Astrocyte (in vitro differentiated cells and primary cell): ENCODE measurements at places on chromosomes 12 and 14. TPM values are rescaled to one million over a fixed set of nuclear protein-coding genes. Genes with fewer than 3 reads are reported as not detected.

DNA sequence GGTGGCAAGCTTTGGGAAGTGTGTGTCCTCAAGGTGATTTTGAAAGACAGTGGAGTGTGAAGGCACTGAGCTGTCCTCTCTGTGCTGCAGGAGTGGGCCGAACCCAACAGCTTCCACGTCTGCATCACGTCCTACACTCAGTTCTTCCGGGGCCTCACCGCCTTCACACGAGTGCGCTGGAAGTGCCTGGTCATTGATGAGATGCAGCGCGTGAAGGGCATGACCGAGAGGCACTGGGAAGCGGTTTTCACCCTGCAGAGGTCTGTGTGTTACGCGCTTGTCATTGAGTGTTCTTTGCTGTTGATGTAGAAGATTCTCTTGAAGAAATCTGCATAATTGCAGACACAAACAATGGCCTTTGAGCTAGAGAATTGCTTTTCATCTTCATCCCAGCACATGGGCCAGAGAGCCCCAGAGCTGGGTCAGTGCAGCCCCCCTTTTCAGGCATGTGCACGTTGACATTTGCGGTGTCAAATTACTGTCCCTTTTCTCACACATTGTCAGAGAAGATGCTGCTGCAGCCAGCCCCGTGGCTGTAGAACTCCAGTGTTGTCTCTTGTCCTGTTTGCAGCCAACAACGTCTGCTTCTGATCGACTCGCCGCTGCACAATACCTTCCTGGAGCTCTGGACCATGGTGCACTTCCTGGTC lies 63.3 kb downstream of the EP400 start:
- DNase-seq, result no peak
- no peaks in the 10 kb centered on the region for H3K27me3 ChIP-seq
- peaks cover 29% of the 10 kb centered on the region for H3K36me3 ChIP-seq
- H3K4me3 ChIP-seq, result no peak overlapping the region
- H3K27ac ChIP-seq, result no peak overlapping the region
- peaks cover 13% of the 10 kb centered on the region for H3K4me1 ChIP-seq

DNA sequence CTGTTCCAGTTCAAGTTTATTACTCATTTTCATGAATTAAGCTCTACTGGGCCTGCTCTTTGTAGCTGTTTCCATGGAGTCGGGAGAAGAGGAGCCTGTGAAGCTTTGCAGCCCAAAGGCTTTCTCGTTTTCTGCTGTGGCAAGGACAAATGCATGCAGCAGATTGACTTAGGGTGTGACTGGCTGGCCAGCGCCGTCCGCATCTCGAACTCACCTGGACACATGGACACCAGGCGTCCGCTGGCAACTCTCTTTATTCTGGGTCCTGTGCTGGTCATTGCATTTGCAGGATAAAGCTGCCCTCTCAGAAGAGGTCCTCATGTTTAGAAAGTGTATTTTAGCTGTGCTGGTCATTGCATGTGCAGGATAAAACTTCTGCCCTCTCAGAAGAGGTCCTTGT lies 350.4 kb downstream of the TMEM121 start:
- DNase-seq, result no peak
- H3K4me3 ChIP-seq, result no peak overlapping the region
- no peaks in the 10 kb centered on the region for H3K4me1 ChIP-seq

DNA sequence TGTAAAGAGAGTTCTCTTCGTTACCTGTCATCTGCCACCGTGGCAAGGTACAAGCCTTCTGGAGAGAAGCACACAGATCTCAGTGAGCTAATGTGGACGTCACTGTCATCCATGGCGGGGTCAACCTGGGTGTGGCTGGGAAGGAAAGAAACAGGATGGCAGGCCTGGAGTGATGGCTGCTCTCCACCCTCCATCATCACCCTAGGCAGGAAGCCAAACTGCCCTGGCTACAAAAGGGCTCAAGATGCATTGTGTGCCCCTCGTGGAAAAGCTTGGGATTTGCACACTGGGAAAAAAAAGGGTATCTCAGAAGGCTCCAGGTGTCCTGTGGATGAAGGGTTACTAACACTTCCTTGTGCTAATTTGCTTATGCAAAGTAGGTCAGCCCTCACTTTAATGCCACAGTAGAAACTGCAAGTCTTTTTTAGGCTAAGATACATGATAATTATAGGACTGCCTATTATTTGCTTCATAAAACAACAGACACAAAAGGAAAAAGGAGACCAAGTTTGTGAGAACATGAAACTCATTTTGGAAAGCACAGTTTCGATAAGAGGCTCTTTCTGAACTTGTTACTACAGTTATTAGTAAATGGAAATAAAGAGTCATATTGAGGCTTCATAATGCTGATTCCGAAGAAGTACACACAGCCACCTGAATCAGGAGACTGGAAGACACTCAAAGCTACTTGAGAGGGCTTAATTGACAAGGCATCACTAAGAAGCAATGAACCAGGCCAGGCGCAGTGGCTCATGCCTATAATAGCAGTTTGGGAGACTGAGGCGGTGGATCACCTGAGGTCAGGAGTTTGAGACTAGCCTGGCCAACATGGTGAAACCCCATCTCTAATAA lies 18.9 kb downstream of the RFC5 start:
- no peak overlapping the region for H3K4me3 ChIP-seq
- H3K27ac ChIP-seq, result no peak overlapping the region
- peaks cover 8% of the 10 kb centered on the region for H3K4me1 ChIP-seq
- H3K36me3 ChIP-seq, result peaks cover 69% of the 10 kb centered on the region
- no peak for DNase-seq

- peak; percentile 86 for DNase-seq
- H3K4me3 ChIP-seq, result no peak overlapping the region
- H3K27ac ChIP-seq, result peak overlapping the region; percentile 80
These were observed 35.8 kb downstream of the ATP2A2 start for GRCh38 chr12:110316861-110317260.

DNA sequence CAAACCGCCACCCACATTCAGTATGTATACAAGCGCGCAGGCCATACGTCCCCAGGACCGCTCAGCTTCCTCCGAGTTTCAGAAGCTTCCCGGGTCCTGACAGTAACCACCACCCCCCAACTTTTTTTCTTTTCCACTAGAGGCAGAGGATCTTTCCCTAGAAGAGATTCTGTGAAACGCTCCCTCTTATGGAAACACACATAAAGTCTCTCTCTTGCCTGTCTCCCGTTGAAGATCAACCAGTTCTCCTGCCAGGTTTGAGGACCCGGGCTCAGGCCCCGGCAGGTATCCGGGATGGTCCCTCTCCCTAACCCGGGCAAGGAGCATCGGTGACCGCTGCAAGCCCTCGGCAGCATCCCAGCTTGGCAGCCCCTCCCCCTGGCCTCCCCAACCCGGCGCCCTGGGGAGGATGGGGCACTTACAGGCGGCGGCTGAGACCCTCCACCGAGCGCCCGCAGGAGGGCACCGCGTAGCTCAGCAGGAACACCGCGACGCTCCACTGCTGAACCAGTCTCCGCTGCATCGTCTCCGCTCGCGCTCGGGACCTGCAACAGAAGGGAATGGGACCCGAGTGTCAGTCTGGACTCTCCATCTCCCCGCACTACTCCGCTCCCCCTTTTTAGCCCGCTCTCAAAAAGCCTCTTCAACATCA lies 3.4 kb downstream of the PTHLH start:
- H3K4me3 ChIP-seq, result peak overlapping the region; percentile 70
- no peaks in the 10 kb centered on the region for H3K27me3 ChIP-seq
- DNase-seq, result peak; percentile 36
- H3K27ac ChIP-seq, result peak overlapping the region; percentile 85

CD69 gene
- total RNA-seq, result 0.18 TPM in 1 of 2 replicates, not detected in the other

DNA sequence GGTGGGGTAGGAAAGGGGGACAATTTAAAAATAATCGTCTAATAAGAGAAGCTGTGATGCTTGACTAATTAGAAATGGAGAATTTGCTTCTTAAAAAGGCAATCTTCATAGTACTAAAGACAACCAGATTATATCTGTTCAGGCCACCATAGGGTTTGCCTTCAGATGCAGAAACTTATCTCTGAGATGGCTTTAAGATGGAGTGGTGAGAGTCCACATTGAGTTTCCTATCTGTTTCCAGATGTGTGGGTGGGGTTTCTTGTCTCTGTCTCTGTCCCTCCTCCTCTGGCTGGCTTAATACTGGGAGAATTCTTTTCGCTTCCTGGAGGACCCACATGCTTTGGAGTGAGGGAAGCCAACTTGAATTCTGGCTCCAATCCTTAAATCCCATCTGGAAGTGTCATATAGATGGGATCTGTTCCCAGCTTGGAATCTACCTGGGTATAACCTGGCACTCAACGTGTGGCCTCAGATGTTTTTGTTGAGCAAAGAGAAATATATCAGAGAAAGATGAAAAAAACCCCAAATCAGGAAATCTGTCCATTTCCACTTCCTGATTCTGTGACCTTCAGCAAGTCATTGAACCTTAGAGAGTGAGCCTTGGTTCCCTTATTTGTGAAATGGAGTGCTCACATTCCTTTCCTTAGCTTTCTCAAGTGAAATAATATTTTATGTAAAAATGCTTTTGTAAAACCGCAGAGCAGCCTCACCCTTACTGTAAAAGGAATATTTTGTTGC lies 66.4 kb downstream of the CHST11 start:
- no peaks in the 10 kb centered on the region for H3K36me3 ChIP-seq
- no peak overlapping the region for H3K4me3 ChIP-seq
- peaks cover 4% of the 10 kb centered on the region for H3K4me1 ChIP-seq
- no peak for DNase-seq

GRCh38 chr12:48003226-48004052 lies 837 bp downstream of the COL2A1 start:
- DNase-seq, result no peak
- H3K4me3 ChIP-seq, result peak overlapping the region; percentile 32
- no peaks in the 10 kb centered on the region for H3K36me3 ChIP-seq
- peaks cover 21% of the 10 kb centered on the region for H3K4me1 ChIP-seq
- peaks cover 85% of the 10 kb centered on the region for H3K27me3 ChIP-seq

PEX5 gene
- total RNA-seq, result 21.5 and 22.5 TPM in 2 replicates
